ENCODE measurements at places on chromosomes 5 and 9.
A peak's percentile ranks its signal among the peaks of the same experiment; 100 is the strongest.

DNA sequence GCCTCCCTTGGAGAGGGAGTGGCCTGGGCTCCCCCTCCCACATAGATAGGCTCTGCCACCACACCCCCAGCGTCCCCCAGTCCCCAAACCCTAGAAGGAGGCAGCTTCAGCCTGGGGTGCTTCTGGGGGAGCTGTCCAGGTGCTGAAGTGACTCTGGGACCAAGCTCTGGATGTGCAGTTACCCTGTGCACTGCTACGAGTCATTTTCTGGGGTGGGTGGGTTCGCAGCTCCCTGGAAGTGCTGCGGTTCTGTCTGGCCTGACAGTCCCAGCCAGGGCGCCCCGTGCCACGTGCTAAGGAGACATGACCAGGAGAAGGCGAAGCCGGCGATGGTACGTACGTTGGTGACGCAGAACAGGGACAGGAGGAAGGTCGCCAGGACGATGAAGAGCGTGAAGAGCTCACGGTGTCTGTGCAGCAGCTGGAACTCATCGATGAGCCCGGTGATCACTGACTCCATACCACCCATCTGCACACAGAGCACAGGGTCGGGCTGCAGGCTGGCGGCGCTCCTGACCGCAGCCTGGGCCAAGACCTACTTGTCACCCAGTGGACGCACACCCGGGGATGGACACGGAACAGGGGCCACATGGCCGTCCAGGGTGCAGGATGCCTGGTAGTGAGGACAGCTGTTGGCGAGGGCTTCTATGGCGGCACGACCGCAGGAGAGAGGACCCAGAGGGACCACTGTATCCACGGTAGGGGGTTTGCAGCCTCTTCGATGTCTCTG lies 35.7 kb downstream of the SLC6A3 start:
- DNase-seq: no peak

- DNase-seq: no peak
These were observed 55.9 kb upstream of the STXBP1 start for GRCh38 chr9:127555840-127556820.

DNA sequence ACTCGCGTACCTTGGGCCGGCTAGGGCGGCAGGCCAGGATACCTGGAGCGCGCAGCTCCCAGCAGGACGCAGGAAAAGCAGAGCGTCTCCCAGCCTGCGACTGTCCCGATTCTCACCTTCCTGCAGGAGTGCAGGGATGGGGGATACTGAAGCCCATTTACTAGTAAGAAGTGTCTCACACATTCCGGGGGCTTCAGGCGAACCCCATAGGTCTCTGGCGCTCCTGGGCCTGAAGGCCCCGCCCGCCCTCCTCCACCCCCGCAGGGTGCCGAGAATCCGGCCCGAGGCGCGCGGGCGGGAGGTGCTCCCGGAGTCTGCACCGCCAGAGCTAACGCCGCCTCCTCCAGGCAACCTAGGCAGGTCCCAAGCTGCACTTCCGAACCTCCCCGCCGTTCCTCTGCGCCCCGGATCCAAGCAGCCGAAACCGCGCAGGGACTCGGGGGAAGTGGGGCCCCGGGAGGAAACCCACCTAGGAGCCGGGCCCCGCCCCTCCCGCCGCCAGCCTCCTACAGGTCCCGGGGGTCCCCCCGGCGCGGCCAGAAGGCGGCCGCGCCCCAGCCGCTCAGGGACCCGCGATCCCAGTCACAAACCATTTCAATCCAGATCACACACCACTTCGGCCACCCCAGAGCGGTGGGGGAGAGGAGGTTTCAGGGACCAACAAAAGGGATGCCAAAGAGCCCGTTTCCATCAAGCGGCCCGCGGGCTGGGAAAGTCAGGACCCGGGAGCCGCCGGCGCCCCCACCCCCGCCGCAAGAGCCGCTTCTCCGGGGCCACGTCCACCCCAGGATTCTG lies 1.2 kb downstream of the ROR2 start:
- DNase-seq: peak; percentile 20

- DNase-seq: no peak
These were observed 368.1 kb upstream of the EDIL3 start for GRCh38 chr5:84752780-84753179.

DNA sequence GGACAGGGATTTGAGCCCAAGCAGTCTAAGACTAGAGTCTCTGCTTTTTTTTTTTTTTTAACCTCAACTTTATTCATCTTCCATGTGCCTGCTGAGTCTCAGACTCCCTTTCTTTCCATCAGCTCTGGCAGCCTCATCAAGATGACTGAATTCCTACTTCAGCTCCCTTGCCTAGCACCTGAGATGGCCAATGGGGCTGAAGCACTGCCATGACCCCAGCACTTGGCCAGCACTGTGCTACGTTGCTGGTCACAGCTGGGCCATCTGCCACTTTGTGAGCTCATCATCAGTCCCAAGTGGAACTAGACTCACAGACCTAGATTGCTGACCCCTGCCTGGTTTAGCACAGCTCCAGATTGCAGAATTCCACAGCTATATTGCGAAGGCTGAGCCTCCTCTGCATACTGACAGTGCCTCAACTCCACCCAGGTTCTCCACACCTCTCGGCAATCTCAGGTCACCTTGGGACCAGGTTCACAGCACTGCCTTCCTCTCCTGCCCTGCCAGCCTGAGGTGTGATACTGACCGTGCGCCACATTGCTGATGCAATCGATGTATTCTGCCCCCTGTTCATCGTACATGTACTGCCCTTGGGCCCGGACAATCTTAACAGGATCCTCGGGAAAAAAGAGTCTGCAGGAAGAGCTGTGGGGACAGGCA lies 1.6 kb downstream of the PHYKPL start:
- no peak for DNase-seq

GRCh38 chr9:117932585-117932984 lies 228.4 kb downstream of the TLR4 start:
- DNase-seq: no peak

DNA sequence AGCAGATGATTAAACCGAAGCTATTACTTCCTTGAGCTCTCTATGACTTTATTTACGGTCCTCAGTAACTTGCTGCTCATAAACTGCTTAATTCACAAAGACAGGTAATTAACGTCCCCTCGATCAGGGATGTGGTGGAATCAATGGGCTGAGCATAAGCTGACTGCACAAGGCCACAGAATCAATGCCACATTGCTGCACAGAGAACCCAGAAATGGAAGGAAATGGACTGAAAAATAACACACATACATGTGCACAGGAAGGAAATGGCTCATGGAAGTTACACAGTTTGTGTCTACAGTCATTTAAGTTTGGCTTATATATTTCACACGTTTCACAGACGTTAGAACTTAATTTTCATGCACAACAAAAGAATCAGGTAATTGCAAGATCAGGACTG lies 118.3 kb upstream of the KLF9 start:
- no peak for DNase-seq

DNA sequence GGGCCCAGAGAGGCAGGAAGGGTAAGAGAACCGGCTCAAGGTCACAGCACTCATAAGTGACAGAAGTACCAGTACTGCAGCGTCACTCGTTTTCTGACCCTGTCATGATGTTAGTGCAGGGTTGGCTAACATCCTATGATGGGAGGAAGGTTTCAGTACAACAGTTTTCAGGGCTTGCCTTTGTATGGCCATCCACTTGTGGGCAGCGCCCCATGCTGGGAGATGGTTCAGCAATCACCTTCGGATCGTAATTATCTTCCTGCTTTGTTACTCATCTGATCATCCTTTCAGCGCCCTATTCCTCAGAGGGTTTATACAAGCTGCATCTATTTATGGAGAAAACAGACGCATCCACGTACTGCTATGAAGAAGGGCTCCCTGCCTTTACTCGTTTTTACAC lies 2.4 kb downstream of the MAP1B start:
- peak; percentile 75 for DNase-seq

All from COR-L47 (cell line).